CD8-positive, alpha-beta T cell (primary cell): ENCODE measurements at places on chromosomes 3 and 15.

DNA sequence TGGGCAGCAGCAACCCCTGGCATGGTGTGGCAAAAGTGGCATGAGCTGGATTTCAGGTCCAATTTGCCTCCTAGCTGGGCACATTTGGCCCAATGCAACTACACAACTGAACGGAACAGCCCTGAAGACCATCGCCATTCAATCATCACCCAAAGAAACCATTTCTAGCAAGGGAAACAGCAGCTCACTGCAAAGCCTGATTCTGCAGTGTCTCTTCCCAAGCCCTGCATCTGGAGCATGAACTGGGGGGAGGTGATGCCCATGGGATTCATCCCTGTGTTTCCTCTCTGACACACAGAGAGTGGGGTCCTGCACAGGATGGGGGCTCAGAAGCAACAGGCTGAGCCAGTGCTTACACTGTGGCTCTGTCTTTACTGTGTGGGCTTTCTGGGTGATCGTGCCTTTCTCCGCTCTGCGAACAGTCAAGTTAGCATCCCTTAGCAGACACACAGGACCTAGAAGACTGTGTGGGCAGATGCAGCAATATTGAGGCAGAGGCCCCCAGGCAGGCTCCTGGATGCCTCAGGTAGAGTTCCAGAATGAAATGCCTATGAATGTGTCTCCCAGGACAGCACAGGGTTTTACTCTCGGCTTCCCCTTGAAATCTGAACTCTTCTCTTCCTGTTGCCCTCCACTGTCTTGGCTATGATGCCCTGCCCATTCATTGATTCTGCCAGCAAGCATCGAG, 91.1 kb upstream of the ALDH1A3 start:
- no peak for DNase-seq

- no peak for DNase-seq
Observed at GRCh38 chr3:51559411-51559888, 20.9 kb downstream of the RAD54L2 start.

DNA sequence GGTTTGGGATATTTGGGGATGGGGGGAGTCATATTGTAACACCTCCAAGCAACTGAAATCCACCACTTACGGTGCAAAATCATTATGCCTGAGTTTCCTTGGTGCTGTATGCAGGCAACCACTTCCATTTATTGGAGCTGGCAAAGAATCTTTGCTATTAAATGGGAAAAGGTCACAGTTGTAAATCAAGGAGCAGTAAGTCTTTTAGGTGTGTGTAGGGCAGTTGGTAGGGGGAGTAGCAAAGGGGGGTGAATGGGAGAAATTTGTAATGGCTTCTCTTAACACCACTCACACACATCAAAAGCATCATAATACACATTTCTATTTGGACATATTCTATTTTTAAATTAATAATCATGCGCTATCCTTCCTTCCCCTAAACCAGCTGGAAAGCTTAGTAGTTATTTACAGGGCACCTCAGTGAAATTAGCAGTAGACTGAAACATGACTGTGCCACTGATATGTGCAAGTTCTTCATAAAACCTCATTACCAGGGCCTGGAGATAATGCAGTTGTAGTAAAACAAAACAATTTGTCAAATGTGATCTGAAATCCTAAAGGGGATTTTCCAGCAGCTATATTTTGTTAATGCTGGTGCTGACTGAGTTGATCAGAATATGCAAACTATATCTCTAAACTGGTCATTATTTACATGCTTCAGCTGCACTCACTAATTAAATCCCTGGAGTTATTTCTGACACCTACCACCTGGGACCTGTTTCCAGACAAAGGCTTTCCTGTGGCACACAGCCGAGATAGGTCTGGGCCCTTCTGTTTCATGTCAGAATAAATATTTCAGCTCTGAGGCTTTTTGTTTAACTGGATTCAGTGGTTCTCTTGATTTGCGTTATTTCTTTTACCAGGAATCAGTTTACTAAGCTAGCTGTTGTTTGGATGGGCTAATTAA, 90.1 kb downstream of the B3GALNT1 start:
- no peak for DNase-seq

DNA sequence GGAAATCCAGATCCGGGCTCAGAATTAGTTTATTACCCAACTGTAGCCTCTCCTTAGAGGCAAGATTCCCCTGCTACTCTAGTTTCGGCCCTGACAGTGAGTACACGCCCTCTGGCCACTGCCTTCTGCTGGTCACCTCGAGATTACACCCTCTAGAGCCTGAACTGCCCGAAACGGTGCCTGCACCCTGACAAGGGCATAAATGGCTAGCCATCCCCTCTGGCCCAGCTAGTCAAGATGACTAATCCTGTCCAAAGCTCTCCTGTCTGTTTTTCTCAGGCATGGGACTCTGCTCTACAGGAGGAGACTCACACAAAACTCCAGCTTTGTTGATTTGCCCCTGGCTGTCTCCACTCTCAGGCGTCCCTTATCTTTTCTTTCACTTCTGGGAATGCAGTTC, 150.5 kb upstream of the UBE2E2 start:
- no peak for DNase-seq

- no peak for DNase-seq
Observed at GRCh38 chr3:134516905-134517304, 31.0 kb downstream of the CEP63 start.

DNA sequence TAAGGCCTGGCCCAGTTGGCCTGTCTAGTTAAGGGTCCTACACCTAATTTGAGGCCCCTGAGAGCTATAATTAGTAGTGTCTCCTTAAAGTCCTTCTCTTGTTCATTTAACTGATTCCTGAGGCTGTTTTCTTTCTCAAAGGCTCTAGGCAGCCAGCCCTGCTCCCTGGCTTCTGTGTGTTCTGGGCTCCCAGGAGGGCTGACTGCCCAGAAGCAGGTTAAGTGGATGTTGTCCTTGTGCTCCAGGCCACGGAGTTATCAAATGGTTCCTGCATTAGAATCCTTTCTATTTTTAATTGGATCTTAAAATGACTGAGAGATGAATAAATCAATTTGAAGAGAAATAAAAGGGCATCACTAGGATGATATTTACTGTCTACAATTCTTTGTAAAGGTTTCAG, 140.0 kb downstream of the SNRK start:
- no peak for DNase-seq

- no peak for DNase-seq
Observed at GRCh38 chr3:107063351-107063750, 313.9 kb upstream of the CCDC54 start.

GRCh38 chr3:193825617-193826016, 232.6 kb downstream of the OPA1 start:
- no peak for DNase-seq

DNA sequence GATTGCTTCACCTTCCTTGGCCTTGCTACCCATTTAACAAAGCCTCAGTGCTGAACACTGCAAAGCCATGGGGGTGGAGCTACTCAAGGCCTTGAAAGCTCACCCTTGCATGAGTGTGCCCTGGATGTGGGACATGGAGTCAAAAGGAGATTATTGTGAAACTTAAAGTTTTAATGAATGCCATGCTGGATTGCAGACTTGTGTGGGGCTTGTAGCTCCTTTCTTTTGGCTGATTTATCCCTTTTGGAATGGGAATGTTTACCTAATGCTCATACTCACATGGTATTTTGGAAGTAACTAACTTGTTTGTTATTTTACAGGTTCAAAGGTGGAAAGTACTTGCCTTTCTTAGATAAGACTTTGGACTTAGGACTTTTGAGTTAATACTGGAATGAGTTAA, 538.5 kb upstream of the NECTIN3 start:
- no peak for DNase-seq

DNA sequence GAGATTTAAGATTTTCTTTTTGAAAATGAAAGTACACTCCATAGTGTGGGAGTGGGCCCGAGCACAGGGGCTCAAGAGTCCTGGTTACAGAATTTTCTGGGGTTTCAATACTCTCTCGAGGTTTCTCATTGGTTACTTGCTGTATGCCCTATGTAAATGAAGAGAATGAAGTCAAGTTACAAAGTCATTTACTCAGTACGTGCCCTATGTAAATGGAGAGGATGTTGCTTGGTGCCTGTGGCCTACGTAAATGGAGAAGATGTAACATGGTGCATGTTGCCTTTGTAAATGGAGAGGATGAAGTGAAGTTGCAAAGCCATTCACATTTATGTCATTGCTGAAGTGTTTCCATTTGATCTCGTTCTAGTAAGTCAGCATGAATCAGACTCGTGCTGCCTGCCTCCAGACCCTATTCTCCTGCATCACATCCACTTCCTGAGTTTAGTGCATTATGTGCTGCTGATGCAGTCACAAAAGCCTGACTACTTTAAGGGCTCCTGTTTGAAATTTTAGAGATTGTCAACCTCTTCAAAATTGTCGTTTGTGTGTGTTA, 302.0 kb downstream of the ZBBX start:
- no peak for DNase-seq

DNA sequence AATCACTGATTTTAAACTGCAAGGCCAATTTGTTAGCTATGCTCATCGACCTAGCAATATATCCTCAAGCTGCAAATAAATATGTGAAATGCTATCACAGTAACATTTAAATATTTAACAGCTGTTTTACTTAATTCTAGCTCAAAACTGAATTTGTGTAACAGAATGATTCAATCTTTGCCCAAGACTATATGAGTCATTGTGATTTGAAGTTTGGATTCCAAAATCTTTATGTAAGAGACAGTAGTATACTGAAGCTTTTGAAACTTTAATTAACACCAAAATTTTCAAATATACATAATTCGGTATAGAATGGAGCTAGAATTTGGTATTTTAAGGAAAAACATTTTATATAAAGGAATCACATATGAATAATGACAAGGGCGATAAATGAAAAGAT, 603.0 kb upstream of the ROBO2 start:
- DNase-seq = no peak

- no peak for DNase-seq
Observed at GRCh38 chr3:17077606-17078005, 192.9 kb downstream of the PLCL2 start.

DNA sequence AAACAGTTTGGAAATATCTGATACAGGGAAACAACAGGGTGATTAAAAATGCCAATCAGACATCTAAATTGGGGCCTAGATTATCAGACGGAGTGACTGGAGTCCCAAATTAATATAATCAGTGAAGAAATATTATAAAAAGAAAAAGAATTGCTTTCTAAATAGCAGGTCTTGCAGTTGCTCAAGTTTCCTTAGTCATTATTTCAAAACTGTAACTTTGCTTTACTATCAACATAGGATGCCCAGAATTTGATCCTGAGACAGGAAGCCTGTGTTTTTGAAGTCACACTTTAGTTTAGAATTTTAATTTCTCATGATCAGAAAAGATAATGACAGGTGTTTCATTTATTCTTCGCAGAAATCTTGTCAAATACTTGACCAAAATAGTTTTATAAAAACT, 105.9 kb downstream of the IL1RAP start:
- DNase-seq = no peak

- DNase-seq = no peak
Observed at GRCh38 chr15:85500729-85501128, 120.3 kb downstream of the AKAP13 start.

GRCh38 chr15:79953951-79954444, 17.0 kb downstream of the BCL2A1 start:
- no peak for DNase-seq

GRCh38 chr3:139772539-139773500, 95.0 kb upstream of the NMNAT3 start:
- no peak for DNase-seq

DNA sequence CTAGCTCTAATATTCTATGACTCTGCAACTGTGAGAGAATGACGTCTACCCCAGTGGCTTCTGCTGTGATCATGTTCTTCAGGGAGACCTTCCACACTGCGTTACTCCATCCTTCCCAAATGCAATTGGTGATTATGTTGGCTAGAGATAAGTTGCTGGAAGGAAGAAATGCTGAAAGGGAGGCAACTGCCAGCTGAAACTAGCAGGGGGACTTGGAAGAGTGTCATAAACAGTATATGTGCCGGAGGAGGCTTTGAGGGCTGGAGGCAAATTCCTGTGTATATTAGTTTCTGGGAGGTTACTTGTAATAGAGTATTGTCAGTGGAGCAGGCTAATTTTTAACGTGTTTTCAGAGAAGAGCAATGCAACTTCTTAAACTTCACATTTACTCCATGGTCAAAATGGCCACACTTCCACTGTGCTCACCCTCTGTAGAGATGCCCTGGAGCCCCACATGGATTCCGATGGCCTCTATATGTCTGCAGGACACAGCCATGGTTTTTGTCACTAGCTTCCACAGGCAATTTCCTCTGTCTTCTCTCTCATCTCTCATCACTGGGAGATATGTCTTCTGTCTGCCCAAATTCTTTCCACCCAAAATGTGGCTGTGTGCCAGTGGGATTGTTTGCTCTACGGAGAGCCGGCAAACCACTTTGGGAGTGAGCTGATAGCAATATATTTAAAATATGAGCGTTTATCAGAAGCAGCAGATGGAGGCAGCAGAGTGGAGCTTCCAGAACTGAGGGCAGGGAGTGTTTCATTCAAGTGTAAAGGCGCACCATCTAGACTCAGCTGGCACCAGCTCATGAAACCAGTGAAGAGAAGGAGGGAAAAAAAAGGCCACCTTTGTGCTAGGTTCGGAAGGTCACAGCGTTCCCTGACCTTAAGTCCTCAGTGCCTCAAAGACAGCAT, 13.3 kb upstream of the CD47 start:
- no peak for DNase-seq

DNA sequence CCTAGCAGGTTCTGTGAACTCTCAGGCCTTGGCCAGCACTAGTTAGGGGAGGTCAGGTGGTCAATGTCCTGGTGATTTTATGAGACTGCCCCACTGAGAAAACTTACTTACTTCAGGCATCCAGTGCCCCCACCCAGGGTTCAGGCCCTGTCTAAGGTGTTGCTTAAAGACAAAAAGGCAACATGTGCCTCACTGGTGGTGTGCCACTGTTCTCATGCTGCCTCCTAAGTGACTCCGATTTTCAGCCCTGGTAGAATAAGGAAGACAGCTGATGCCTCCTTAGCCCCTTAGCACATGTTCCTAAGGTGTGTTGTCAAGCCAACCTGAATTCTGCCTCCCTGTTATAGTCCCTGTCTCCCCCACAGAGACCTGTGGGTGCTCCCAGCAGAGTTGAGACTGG, 5.3 kb downstream of the RBM15B start:
- no peak for DNase-seq

- no peak for DNase-seq
Observed at GRCh38 chr15:94023531-94023930, 207.8 kb upstream of the MCTP2 start.

GRCh38 chr3:157914882-157915281, 191.3 kb downstream of the SHOX2 start:
- no peak for DNase-seq

GRCh38 chr3:159875116-159875515, 113.5 kb upstream of the IL12A start:
- no peak for DNase-seq

DNA sequence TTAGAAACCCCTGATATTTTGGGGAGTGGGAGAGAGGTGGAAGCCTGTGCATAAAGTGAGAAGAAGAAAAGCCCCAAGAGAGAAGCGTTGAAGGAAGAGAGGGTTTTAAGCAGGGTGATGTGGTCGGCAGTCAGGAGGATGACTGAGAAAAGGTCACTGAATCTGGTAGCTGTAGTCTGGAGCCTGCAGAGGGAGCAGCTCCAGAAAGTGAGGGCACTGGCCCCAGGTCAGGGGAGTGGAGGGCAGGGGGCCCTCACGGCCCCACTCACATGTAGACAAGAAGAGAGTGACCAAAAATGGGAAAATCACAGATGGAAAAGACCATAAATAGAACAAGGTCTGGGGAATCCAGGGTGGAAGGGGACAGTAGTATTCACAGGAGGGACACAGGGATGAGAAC, 105.5 kb downstream of the RYK start:
- DNase-seq = no peak
